ENCODE measurements at places on chromosomes 1 and 21.

- DNase-seq: no peak
These were observed 23.3 kb downstream of the SH3BP5L start for GRCh38 chr1:248802454-248802853.

DNA sequence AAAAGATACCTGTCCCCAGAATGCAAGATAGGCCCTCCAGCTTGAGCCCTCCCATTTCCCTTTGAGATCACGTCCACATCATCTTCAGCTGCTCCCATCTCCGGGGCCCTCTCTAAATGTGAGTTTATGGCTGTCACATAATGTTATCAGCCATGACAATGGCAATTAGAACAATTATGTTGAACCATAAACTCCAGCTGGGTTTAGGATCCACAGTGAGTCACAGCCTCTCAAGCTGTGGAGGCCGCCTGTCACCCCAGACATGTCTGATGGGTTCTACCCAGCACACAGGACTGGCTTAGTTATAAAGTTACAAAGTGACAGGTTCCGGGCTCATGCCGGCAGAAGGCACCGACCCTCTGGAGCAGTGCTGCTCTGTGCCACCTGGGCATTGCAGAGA lies 597.3 kb downstream of the PTPRU start:
- no peak for DNase-seq

GRCh38 chr1:56222914-56223540 lies 356.3 kb downstream of the PLPP3 start:
- no peak for DNase-seq

- DNase-seq: no peak
These were observed 27.1 kb upstream of the LRRC38 start for GRCh38 chr1:13540866-13541265.

DNA sequence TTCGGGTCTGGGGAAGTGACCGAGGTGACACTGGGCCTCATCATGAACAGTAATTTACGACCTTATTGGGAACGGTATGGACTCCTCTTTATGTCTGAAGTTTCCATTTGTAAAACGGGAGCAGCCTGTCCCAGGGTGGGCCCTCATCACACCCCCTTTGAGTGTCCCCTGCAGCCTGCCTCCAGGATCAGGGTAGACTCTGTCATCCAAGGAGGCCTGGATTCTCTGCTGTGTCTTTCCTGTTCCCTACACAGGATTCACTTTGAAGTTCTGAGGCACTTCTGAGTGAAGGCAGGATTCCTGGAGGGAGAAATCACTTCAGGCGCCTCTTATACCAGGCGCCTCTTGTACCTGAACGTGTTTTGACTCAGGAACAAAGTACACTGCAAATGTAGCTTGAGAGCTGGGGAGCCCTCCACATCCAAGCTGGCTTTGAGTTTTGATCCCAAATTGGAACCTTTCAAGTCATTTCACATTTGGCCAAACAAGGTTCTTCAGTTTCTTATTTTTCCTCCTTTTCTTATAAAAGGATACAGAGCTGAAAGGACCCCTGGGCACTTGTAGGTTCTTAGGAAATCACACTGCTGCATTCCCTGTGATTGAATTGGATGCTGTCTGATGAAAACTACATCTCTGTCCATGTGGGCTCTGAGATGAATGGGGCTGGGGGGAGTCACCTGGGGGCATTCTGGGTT lies 106.0 kb downstream of the SUSD4 start:
- DNase-seq: no peak
